Right cardiac atrium (tissue), 5 donors: ENCODE measurements at places on chromosomes 5 and 9. TPM values are rescaled to one million over a fixed set of nuclear protein-coding genes. Genes with fewer than 3 reads are reported as not detected.

- DNase-seq = no peak
Observed at GRCh38 chr5:32449262-32449661, 4.7 kb upstream of the ZFR start.

SIT1 gene
- total RNA-seq = 1.5 TPM

TUT7 gene
- 14.9 TPM for total RNA-seq

PCDHB15 gene
- total RNA-seq = 6.2 TPM

LECT2 gene
- total RNA-seq = not detected

SLC6A19 gene
- not detected for total RNA-seq

MLANA gene
- total RNA-seq = not detected

HAPLN1 gene
- 1.0 TPM for total RNA-seq

DNA sequence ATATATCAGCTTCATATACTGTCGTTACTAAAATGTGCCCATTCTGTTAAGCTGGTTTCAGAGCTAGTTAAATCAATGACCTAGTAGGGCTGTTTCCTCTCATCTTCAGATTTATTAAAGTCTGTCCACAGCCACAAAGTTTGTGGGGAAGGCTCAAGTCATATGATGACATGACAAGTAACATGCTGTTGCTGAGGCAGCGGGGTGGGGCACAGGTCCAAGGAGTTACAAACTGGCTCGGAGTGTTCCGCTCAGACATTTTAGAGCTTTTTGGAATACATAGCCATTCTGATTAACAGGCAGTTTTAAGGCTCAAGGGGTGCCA is 2.7 kb upstream of the ANP32B start:
- DNase-seq = peak; percentile 72

CACFD1 gene
- 13.9 TPM for total RNA-seq

GRCh38 chr5:172374783-172375182 is 79.5 kb downstream of the SH3PXD2B start:
- no peak for DNase-seq

CNTLN gene
- total RNA-seq = 6.9 TPM

DNA sequence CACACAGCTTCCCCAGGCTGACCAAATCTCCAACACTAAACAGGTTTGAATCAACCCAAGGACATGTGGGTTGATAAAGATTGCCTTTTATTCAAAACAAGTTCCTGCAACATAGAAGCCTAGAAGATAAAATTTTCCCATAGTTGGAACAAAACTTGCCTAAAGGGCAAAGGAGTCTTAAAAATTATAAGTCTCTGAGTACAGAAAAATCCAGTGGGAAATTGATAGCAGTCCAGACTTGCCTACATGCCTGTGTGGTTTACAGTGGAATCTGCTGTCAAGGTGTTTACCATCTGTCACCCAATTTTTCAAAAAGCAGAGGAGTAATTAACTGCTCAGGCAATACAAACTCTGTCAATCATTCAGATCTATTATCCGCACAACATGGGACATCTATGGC is 168.2 kb downstream of the PPP2R2B start:
- DNase-seq = no peak

EQTN gene
- total RNA-seq = not detected

GRCh38 chr5:7043797-7044196 is 330.6 kb downstream of the TENT4A start:
- no peak for DNase-seq

IFNB1 gene
- not detected for total RNA-seq
